ENCODE measurements at places on chromosomes 7 and 10.

GRCh38 chr7:112873831-112874553 lies 83.8 kb upstream of the TMEM168 start:
- H3K27me3 ChIP-seq = no peaks in the 10 kb centered on the region
- H3K36me3 ChIP-seq = no peaks in the 10 kb centered on the region
- H3K27ac ChIP-seq = no peak overlapping the region
- H3K4me3 ChIP-seq = no peak overlapping the region
- DNase-seq = no peak
- no peaks in the 10 kb centered on the region for H3K4me1 ChIP-seq

GRCh38 chr10:50946991-50947781 lies 61.8 kb upstream of the A1CF start:
- H3K27me3 ChIP-seq = no peaks in the 10 kb centered on the region
- no peaks in the 10 kb centered on the region for H3K4me1 ChIP-seq
- no peak overlapping the region for H3K27ac ChIP-seq

DNA sequence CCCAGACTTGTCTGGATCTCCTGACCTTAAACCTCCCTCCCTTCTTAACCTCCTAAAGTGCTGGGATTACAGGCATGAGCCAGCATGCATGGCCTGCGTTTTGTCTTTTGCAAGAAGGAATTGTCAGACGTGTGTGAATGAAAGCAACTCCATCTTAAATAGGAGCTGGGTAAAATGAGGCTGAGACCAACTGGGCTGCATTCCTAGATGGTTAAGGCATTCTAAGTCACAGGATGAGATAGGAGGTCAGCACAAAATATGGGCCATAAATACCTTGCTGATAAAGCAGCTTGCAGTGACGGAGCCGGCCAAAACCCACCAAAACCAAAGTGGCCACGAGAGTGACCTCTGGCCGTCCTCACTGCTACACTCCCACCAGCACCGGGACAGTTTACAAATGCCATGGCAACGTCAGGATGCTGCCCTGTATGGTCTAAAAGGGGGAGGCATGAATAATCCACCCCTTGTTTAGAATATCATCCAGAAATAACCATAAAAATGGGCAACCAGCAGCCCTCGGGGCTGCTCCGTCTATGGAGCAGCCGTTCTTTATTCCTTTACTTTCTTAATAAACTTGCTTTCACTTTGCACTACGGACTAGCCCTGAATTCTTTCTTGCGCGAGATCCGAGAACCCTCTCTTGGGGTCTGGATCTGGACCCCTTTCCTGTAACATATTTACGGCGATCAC lies 41.2 kb upstream of the SDK1 start:
- DNase-seq = no peak
- no peaks in the 10 kb centered on the region for H3K36me3 ChIP-seq
- H3K27me3 ChIP-seq = no peaks in the 10 kb centered on the region
- no peak overlapping the region for H3K4me3 ChIP-seq
- H3K27ac ChIP-seq = no peak overlapping the region
- no peaks in the 10 kb centered on the region for H3K4me1 ChIP-seq

DNA sequence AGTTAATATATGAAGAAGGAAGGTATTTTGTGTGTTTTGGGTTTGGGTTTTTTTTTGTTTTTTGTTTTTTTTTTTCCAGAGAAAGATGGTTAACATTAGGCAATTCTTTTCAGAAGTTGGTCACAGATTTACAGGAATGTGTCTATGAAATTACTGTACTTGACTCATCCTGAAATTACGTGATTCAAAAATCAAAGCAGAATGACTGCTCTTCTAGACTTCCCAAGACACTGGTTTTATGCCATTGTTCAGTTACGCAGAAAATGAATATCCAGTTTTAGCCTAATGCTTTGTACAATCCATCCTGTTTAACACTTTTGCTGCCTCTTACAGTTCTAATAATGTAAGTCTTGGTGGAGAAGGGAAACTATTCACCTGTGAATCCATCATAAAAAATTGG lies 39.7 kb upstream of the CELF2 start:
- H3K27ac ChIP-seq = no peak overlapping the region
- H3K4me1 ChIP-seq = no peaks in the 10 kb centered on the region
- no peak overlapping the region for H3K4me3 ChIP-seq
- DNase-seq = no peak

- no peak overlapping the region for H3K27ac ChIP-seq
- H3K4me1 ChIP-seq = peaks cover 5% of the 10 kb centered on the region
- no peaks in the 10 kb centered on the region for H3K27me3 ChIP-seq
- H3K4me3 ChIP-seq = no peak overlapping the region
- DNase-seq = no peak
These were observed 226.5 kb downstream of the ADK start for GRCh38 chr10:74377476-74377875.

GRCh38 chr10:45418849-45419675 lies 45.0 kb downstream of the ALOX5 start:
- peak overlapping the region; percentile 34 for H3K27ac ChIP-seq
- peak; percentile 61 for DNase-seq
- H3K27me3 ChIP-seq = no peaks in the 10 kb centered on the region
- peaks cover 54% of the 10 kb centered on the region for H3K4me1 ChIP-seq

- DNase-seq = no peak
- no peak overlapping the region for H3K4me3 ChIP-seq
- H3K27ac ChIP-seq = no peak overlapping the region
- H3K36me3 ChIP-seq = no peaks in the 10 kb centered on the region
- no peaks in the 10 kb centered on the region for H3K27me3 ChIP-seq
These were observed 495.2 kb downstream of the PLXNA4 start for GRCh38 chr7:132080967-132081668.

DNA sequence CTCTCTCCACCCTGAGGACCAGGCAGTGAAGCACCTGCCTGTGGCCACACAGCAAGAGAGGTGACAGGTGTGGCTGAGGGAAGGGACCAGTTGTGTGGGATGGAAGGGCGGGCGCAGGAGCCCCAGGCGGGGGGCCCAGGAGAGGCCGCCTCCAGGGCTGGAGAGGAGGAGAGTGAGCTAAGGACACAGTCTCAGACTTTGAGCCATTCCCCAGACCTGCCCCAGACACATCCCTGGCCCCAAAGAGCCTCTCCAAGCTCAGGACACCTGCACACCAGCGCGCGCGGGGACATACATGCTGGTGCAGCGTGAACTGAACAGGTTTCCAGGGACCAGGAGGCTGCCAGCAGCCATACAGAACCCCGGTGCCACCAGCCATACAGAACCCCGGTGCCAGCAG lies 237.3 kb downstream of the MAD1L1 start:
- no peak for DNase-seq
- no peaks in the 10 kb centered on the region for H3K36me3 ChIP-seq
- no peaks in the 10 kb centered on the region for H3K27me3 ChIP-seq
- no peaks in the 10 kb centered on the region for H3K4me1 ChIP-seq
- no peak overlapping the region for H3K4me3 ChIP-seq

DNA sequence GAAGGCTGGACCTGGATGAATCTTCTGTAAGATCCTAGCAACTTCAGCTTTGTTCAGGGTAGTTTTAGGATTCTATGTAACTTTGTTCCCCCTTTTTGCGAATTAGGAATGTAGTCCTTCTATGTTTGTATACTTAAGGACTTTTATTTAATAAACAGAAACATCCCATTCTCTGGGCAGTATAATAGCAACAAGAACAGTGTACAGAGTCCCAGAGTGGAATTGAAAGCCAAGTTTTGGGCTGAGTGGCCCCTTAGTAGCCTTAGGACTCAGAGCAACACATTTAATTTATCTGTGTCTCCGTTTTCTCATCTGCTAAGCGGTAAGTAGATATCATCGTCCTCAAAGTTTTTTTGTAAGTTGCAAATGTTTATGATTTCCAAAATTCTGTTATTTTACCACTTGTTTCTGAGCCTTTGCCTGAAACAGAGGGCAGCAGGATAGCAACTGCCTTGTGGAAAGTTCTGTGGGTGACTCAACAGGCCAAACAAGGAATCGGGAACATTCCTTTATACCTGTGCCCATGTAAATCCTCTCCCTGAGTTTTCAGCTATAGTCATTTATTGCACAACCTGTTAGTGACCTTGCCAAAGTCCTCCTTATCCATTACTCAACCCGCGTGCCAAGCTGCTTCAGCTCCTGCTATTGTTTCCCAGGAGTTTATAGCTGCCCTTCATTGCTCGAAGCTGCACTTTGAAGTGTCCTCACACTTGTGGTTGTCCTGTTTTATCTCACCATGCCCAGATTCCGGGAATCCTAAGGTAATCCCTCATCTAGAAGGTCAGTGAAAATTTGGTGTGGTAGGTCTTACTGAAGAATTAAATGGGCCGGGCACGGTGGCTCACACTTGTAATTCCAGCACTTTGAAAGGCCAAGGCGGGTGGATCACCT lies 199.1 kb upstream of the AHR start:
- H3K4me1 ChIP-seq = no peaks in the 10 kb centered on the region
- no peak overlapping the region for H3K4me3 ChIP-seq
- no peak for DNase-seq
- H3K27ac ChIP-seq = no peak overlapping the region
- H3K36me3 ChIP-seq = no peaks in the 10 kb centered on the region

DNA sequence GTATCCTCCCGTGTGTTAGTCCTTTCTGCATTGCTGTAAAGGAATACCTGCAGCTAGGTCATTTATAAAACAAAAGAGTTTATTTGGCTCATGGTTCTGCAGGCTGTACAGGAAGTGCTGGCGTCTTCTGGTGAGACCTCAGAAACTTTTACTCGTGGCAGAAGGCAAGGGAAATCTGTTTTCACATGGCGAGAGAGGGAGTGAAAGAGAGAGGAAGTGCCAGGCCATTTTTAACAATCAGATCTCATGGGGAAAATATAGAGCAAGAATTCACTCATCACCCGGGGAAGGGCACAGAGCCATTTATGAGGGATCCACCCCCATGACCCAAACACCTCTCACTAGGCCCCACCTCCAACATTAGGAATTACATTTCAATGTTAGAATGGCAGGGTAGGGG lies 952.2 kb downstream of the CNTNAP2 start:
- no peaks in the 10 kb centered on the region for H3K27me3 ChIP-seq
- no peaks in the 10 kb centered on the region for H3K4me1 ChIP-seq
- DNase-seq = no peak
- H3K36me3 ChIP-seq = no peaks in the 10 kb centered on the region
- no peak overlapping the region for H3K27ac ChIP-seq

GRCh38 chr7:3673524-3673923 lies 372.5 kb downstream of the SDK1 start:
- DNase-seq = peak; percentile 33
- H3K4me1 ChIP-seq = peaks cover 13% of the 10 kb centered on the region
- no peaks in the 10 kb centered on the region for H3K36me3 ChIP-seq
- H3K27ac ChIP-seq = no peak overlapping the region
- H3K27me3 ChIP-seq = no peaks in the 10 kb centered on the region

- H3K4me1 ChIP-seq = no peaks in the 10 kb centered on the region
- DNase-seq = no peak
- H3K36me3 ChIP-seq = no peaks in the 10 kb centered on the region
- H3K4me3 ChIP-seq = no peak overlapping the region
- H3K27me3 ChIP-seq = no peaks in the 10 kb centered on the region
- H3K27ac ChIP-seq = no peak overlapping the region
These were observed 1049.8 kb downstream of the LRMDA start for GRCh38 chr10:76481178-76481577.

- no peak overlapping the region for H3K4me3 ChIP-seq
- no peaks in the 10 kb centered on the region for H3K27me3 ChIP-seq
- no peak for DNase-seq
- no peak overlapping the region for H3K27ac ChIP-seq
- H3K4me1 ChIP-seq = no peaks in the 10 kb centered on the region
These were observed 47.5 kb downstream of the INSYN2A start for GRCh38 chr10:127148933-127149220.

DNA sequence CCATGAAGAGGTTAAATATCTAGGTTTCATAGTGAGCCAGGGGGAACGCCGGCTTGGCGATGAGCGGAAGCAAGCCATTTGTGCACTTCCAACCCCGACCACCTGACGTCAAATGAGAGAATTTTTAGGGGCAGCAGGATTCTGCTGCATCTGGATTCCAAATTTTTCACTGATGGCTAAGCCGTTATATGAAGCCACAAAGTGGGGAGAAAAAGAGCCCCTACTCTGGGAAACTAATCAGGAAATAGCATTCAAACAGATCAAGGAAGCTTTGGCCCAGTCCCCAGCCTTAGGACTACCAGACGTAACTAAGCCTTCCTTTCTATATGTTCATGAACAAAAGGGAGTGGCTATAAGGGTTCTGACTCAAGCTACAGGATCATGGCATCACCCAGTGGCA lies 12.9 kb upstream of the ADCK2 start:
- H3K4me1 ChIP-seq = peaks cover 13% of the 10 kb centered on the region
- no peak for DNase-seq
- no peak overlapping the region for H3K4me3 ChIP-seq
- H3K27me3 ChIP-seq = no peaks in the 10 kb centered on the region
- H3K36me3 ChIP-seq = no peaks in the 10 kb centered on the region

DNA sequence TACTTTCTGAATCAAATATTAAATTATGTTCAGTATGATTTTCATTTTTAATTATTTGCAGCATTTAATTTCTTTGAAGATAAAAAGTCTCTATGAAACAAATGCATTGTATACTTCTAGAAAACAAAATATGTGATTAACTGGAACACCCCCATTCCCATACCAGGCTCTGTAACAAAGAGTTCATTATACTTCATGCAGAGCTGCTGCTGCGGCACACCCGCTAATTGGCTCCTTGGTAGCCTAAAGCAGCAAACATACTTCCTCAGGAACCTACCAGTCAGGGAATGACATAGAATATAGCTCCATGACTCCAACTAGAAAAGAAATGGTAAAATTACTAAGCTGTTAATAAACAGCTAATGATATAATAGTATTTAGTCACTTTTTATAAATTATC lies 19.3 kb downstream of the RAB11FIP2 start:
- H3K27me3 ChIP-seq = no peaks in the 10 kb centered on the region
- no peaks in the 10 kb centered on the region for H3K36me3 ChIP-seq
- DNase-seq = no peak
- H3K4me3 ChIP-seq = no peak overlapping the region
- no peak overlapping the region for H3K27ac ChIP-seq

DNA sequence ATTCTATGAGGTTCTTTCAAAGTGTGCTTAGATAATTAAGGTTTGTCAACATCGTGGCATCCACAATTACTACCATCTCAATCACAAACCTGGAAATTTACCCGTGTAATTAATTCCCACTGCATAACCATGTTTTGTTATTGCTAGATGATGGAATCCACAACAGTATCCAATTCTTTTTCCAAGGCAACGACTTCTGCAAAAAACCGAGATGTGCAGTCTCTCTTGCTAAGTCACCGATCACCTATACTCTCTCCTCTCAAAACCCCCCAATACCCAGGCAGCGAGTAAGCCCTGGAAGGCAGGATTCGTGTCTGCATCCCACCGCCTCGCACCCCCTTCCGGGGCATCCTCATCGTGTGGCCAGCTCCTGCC lies 678 bp upstream of the EIF4H start:
- DNase-seq = no peak
- peak overlapping the region; percentile 86 for H3K4me3 ChIP-seq
- no peaks in the 10 kb centered on the region for H3K27me3 ChIP-seq

DNA sequence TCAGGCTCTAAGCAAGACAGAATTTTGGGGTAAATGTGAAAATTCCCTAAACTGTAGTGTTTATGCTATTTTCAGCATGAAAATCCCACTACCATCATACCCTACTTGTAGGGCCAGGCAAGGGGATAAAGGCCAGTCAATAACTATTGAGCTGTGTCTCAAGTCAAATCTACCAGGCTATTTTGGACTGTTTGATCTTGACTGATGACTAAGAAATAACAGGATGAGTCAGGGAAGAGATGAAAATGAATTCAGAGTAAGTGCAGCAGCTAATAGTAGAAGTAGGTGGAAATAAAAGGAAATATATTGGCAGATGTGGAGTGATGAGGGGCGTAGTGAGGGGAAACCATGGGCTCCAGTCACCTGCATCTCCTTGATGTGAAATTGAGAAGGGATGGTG lies 225.8 kb upstream of the PHYHIPL start:
- no peaks in the 10 kb centered on the region for H3K4me1 ChIP-seq
- no peak overlapping the region for H3K4me3 ChIP-seq
- no peaks in the 10 kb centered on the region for H3K36me3 ChIP-seq
- DNase-seq = no peak

Measured in CD8-positive, alpha-beta memory T cell (primary cell).